ENCODE measurements at places on chromosomes 4 and X.

- DNase-seq: no peak
Observed at GRCh38 chrX:53732797-53733196, 46.3 kb upstream of the HUWE1 start.

GRCh38 chr4:184228056-184228705 is 10.5 kb upstream of the ENPP6 start:
- DNase-seq: no peak

- DNase-seq: no peak
Observed at GRCh38 chr4:124851741-124852140, 139.2 kb upstream of the ANKRD50 start.

DNA sequence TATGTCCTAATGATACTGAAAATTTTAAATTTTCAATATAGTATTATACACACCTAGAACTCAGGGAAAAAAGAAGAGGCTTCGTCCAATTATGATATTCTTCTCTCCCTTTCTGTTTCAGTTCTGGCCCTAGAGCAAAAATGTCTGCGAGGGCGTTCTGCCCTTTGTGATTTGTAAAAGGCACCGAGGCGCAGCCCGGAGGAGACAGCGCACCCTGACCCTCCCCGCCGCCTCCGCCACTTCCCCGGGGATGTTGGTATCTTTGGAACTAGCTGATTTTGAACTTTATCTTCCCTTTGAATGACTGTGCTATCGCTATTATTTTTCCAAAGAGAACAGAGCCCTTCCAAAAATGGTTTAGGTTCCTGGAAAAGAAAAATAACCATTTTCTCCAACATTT is 173.2 kb upstream of the FAM9B start:
- DNase-seq: no peak

DNA sequence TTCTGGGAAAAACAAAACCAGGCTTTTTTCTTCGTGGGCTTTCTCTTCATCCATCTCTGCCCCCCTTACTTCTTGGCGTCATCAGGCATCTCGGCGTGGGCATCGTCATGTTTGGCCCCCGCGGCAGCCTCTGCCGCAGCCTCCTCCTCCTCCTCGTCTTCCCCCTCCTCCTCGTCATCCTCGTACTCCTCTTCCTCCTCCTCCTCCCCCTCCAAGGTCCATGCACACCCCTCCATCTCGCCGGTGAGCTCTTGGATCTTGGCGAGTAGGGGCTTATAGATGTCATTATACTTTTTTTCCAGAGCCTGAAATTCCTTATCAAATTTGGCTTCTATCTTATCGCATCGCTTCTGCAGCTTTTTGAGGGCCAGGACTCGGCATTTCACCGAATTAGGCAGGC is 488 bp downstream of the NAP1L5 start:
- DNase-seq: no peak

GRCh38 chrX:66200855-66201795 is 37.1 kb downstream of the HEPH start:
- DNase-seq: no peak

GRCh38 chr4:41746025-41746439 is 2.5 kb downstream of the PHOX2B start:
- no peak for DNase-seq

- DNase-seq: no peak
Observed at GRCh38 chrX:9130031-9130430, 96.1 kb upstream of the FAM9B start.

DNA sequence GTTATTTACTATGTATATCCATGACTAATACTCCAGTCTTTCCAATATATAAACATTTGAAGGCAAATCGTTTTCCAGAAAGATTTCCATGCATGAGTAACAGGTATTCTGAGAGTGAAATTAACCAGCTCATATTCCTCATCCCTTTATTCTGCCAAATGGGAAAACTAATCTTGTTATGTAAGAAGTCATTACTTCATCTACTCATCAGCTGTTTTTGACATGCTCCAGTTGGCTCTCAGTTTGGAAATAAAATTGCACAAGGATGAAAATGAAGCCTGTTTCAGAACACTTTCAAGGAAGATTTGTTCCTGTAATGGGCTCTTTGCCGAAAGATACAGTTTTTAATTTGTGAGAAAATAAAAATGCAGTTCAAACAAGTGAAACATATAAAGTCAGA is 121.9 kb downstream of the KCTD8 start:
- DNase-seq: no peak

DNA sequence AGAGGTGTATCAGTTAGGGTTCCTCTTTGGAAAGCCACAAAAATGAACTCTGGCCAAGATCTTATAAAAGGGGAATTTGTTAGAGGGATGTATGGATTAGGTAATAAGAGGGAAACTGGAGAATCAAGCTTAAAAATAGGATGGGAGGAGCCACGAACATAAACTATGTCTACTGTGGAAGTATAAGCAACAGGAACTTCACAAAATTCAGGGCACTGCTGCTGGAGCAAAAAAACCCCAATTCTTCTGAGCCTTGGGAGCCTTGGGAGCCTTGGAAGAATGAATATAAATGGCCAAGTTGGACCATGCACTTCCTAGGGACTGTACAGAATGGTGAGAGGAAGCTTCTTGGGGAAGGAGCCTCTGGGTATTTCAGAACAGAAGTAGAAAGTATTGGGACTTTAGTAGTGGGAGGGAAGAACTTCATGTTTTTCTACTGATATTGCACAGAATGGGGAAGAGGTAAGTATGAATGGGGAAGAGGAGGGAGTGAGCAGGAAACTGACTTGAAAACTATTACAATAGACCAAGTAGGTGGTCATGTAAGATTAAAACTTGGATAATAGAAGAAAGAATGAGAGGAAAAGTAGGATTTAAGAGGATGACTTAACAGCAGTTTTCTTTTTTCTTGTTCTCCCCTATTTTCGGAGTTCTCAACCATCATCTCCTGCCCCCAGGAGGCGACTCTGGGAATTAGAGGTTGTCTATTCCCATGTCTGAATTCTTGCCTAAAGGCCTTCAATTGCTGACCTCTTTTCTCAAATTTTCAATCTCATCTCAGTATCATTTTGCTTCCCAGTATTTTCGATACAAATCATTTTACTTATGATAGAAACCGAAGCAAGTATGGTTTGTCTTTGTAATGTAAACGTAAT is 44.4 kb upstream of the TAPT1 start:
- no peak for DNase-seq

DNA sequence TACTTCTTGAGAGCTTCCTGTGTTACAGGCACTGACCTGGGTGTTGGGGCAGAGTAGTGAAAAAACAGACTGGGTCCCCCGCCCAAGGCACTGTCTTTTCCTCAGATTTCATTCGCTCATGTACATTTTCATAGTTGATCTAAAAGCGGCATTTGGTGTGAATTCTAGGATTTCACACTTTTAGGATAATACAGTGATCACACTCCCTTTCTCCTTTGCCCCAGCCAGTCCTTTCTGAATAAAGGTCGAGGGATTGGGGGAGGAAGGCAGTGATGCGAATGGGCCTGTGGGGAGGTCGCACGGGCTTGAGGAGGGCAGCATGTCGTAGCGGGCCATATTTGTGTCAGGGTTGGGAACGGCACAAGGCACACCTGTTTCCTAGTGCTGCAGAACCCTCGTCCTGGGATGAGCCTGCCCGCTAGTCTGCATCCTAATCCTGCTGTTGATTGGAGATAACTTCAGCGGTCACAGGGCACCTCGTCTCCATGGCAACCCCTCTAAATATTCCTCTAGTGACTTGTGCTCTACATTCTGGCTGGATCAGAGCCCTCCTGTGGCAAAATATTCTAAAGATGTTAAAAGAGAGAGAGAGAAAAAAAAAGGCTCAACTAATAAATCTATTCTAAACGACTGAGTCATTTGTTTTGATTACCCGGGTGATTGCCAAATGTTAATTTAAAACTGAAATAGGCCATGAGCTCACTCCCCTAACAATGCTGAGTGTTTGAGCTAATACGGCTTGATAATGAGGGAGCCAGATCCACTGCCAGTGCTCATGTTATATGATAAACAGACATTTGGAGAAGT is 21.8 kb downstream of the FHL1 start:
- no peak for DNase-seq

DNA sequence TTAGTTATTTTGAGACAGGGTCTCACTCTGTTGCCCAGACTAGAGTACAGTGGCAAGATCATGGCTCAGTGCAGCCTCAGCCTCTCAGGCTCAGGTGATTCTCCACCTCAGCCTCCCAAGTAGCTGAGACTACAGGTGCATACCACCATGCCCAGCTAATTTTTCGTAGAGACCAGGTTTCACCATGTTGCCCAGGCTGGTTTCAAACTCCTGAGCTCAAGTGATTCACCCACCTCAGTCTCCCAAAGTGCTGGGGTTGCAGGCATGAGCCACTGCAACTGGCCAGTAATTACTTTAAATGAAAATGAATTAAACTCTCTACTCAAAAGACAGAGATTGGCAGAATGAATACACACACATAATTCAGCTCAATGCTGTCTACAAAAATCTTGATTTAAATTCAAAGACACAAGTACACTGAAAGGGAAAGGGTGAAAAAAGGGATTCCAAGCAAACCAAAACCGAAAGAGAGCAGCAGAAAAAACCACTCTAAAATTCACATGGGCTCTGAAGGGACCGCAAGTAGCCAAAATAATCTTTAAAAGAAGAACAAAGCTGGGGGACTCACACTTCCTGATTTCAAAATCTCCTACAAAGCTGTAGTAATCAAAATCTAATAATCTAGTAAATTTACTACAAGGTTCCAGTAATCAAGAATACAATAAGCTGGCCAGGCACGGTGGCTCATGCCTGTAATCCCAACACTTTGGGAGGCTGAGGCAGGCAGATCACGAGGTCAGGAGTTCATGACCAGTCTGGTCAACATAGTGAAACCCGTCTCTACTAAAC is 11.8 kb upstream of the SPON2 start:
- DNase-seq: no peak

DNA sequence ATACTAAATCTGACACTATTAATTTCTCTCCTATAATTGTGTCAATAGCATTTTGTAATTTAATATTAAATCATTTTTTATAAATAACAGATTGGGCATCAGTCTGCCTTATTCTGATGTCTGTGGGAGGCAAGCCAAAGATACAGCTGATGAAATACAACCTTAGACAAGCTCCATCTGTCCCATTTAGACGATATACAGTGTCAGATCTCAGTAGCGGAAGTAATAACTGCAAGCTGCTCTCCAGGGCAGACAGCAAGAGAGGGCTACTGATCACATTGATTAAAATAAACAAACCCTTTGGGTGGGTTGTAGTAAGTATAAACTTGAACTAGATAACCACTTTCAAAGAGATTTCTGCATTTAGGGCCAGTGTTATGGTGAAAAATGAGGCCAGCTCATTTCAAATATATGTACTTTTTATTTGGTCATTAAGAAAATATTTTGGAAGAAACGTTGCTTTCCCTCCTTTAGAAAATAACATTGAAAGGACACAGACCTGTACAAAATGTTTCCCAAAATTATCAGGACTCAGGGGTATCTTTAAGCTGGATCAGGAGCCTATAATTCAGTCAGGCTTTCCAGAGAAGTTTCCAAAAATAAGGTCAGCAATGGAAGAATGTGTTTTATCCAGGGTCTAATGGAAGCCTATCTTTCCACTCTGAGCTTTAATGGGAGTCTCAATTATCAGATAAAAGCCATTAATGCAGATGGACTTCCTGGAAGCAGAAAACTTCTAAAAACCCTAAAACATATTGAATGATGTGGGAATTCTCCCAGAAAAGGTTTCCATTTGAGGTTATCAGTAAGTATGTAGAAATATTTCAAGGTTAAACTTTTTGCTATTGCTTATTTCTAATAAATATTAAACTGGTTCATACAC is 1028.8 kb upstream of the IGFBP7 start:
- DNase-seq: no peak

DNA sequence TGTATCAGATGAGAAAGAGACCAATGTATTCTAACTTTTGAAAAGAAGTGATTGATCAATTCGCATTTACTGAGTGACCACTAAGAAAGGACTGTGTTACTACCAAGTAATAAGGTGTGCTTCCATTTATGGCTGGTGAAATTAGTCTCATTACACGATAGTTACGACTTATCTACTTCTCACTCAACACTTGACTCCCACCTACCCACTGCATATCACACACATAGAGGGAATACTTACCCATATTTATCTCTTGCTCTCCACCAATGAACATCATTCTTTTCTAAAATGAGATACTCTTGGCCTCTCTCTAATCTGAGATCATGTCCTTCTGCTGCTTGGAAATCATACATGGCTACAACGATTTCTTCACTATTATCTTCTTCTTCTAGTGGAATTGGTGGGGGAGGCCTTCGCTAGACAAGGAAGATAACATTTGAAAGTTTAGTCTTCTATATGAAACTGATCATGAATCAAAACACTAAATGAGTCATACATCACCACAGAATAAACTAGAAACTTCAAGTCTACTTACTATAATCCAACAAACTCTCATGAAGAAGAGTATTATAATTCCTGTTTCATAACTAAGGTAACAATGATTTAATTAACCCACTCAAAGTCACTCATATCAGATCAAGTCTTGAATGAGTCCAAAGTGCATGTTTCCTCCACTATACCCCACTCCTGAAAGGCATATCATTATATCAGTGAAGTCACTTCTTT is 33.7 kb upstream of the TXK start:
- DNase-seq: no peak

DNA sequence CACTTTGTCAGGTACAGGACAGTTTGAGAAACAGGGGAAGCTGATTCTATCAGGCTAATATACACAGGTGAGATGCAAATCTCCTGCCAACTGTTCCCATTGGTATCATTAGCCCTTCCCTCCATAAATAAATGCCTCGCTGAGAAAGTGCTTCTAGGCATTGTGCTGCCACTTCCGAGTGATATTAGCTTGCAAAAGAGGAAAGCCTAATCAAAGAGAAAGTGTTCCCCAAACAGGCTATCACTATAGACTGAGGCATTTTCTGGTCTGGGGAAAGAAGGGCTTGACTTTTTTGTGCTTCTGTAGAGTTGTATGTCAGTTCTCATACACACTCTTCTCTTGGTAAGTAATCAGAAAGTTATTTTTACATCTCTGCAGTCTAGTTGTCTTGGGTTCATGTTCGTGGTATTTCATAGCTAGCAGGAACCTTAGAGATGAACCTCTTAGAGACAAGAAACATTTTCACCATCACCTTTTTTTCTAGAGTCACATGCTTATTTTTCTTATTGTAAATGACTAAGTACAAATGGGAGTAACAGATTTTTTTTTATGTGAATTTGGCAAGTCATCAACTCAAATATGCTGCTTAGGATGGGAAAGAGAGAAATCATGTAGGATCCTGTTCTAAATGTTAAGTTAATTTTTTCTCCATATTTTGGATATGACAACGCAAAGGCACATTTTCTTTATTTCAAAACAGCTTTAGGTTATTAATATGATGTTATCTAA is 1009.8 kb downstream of the ADGRL3 start:
- no peak for DNase-seq

GRCh38 chrX:65596270-65597034 is 61.9 kb upstream of the LAS1L start:
- no peak for DNase-seq

DNA sequence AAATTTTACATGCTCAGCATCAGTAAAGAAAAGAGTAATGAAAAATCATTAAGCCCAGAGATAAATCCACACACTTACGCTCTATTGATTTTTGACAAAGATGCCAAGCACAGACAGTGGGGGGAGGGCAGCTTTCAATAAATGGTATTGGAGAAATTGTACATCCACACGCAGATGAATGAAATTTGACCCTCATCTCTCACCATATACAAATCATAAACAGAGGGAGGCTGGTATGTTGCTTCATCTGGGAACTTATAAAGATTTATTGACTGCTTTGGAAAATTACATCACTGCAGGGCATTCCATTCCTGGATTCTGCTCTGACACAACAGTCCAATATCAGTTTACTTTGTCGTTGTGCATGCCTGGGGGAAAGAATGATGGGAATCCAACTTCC is 58.4 kb upstream of the XAGE1A start:
- DNase-seq: no peak

Data from NCI-H2107 (cell line).